ENCODE measurements at places on chromosomes 3 and 15.

DNA sequence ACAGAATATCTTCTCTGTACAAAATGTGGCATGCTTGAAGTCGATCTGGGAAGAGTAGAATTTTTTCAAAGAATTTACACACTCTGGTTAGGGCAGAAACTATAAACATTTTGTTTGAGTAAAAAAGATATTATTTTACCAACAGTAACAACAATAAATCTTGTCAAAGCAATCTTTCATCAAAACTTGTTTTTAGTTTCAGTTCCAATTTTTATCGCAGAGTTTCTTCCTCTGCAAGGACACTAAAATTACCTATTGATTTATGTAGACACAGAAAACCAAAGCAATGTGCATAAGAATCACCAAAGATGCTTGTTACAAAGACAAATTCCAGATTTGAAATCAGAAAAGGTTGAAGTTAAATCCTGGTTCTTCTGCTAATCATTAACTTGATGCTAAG lies 61.9 kb downstream of the CGGBP1 start:
- no peak for DNase-seq

- no peak for DNase-seq
Observed at GRCh38 chr3:194575484-194576210, 57.6 kb downstream of the TMEM44 start.

GRCh38 chr3:43923104-43923882 lies 232.6 kb downstream of the ABHD5 start:
- no peak for DNase-seq

GRCh38 chr3:88311826-88312225 lies 162.1 kb downstream of the C3orf38 start:
- DNase-seq: no peak

- no peak for DNase-seq
Observed at GRCh38 chr3:48558493-48559134, 2.0 kb upstream of the PFKFB4 start.

- no peak for DNase-seq
Observed at GRCh38 chr3:149197669-149198068, 24.0 kb downstream of the CP start.

GRCh38 chr3:17059989-17060550 lies 175.3 kb downstream of the PLCL2 start:
- DNase-seq: no peak

DNA sequence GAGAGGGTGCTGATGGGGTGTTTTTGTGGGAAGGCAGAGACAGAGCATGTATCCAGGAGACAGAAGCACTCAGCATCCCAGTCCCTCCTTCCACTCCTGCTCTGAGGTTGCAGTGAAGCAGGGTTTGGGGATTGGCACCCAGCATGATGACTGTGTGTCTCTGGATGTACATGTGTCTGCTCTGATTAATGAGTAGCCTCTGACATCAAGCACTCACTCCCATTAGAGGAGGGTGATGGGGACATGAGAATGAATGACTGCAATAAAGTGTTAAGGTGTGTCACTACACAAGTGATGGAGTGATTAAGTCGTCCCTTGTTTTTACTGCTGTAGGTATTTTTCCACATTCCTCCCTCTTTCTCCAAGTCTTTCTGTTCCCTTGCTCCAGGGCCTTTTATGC lies 9.6 kb upstream of the MYZAP start:
- no peak for DNase-seq

- DNase-seq: no peak
Observed at GRCh38 chr15:40340038-40340739, 550 bp downstream of the CCDC9B start.

DNA sequence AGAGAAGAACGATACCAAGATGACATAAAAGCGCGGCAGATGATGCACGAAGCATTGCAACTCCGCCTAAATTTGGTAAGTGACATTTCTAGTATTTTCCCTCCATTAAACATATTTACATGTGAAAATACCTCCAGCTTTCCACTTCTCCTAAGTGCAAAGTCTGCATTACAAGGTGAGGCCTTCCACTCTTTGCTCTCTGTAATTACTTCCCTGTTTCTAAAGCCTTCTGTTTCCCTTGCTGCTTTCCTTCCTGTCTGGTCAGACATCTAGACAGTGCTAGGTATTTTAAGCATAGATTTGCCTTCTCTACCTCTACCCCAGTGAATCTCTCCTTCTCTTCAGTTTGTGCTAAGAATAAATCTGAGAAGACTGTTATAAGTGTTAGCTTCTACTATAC lies 1.9 kb downstream of the P2RY12 start:
- no peak for DNase-seq

Data from GM12864 (cell line).